ENCODE measurements at places on chromosomes 2 and 18. TPM values are rescaled to one million over a fixed set of nuclear protein-coding genes. Genes with fewer than 3 reads are reported as not detected.

DSG1 gene
- total RNA-seq: 1.3 TPM

ALKAL2 gene
- total RNA-seq: 1.1 TPM

C2orf68 gene
- total RNA-seq: 25.1 TPM

GRCh38 chr2:215425021-215425782 lies 10.7 kb downstream of the FN1 start:
- no peak for DNase-seq
- H3K4me3 ChIP-seq: no peak overlapping the region
- no peaks in the 10 kb centered on the region for H3K27me3 ChIP-seq
- no peaks in the 10 kb centered on the region for H3K4me1 ChIP-seq

GRCh38 chr18:70028084-70028483 lies 80.4 kb upstream of the CD226 start:
- H3K36me3 ChIP-seq: peaks cover 42% of the 10 kb centered on the region
- no peak for DNase-seq
- no peak overlapping the region for H3K27ac ChIP-seq
- H3K4me3 ChIP-seq: no peak overlapping the region
- no peaks in the 10 kb centered on the region for H3K27me3 ChIP-seq
- H3K4me1 ChIP-seq: no peaks in the 10 kb centered on the region

- no peak overlapping the region for H3K4me3 ChIP-seq
- no peaks in the 10 kb centered on the region for H3K27me3 ChIP-seq
- H3K36me3 ChIP-seq: no peaks in the 10 kb centered on the region
- no peak for DNase-seq
- H3K27ac ChIP-seq: no peak overlapping the region
- H3K4me1 ChIP-seq: no peaks in the 10 kb centered on the region
Measured at GRCh38 chr2:168378960-168379669, 77.0 kb upstream of the CERS6 start.

GRCh38 chr2:23806201-23806600 lies 120.7 kb downstream of the ATAD2B start:
- no peaks in the 10 kb centered on the region for H3K27me3 ChIP-seq
- peaks cover 15% of the 10 kb centered on the region for H3K4me1 ChIP-seq
- H3K36me3 ChIP-seq: peaks cover 22% of the 10 kb centered on the region
- DNase-seq: no peak
- H3K4me3 ChIP-seq: no peak overlapping the region

GRCh38 chr2:177983183-177983788 lies 89.3 kb downstream of the PDE11A start:
- H3K27me3 ChIP-seq: no peaks in the 10 kb centered on the region
- H3K36me3 ChIP-seq: no peaks in the 10 kb centered on the region
- H3K27ac ChIP-seq: no peak overlapping the region
- no peaks in the 10 kb centered on the region for H3K4me1 ChIP-seq
- no peak overlapping the region for H3K4me3 ChIP-seq

- peaks cover 4% of the 10 kb centered on the region for H3K4me1 ChIP-seq
- no peaks in the 10 kb centered on the region for H3K36me3 ChIP-seq
- peaks cover 50% of the 10 kb centered on the region for H3K27me3 ChIP-seq
- no peak overlapping the region for H3K4me3 ChIP-seq
Measured at GRCh38 chr2:129936334-129936934, 43.0 kb upstream of the RAB6C start.

Data from left ventricle myocardium inferior (tissue), 1 donor.